ENCODE measurements at places on chromosomes 1 and 21. TPM values are rescaled to one million over a fixed set of nuclear protein-coding genes. Genes with fewer than 3 reads are reported as not detected.

RRAGC gene
- 33.7 TPM for polyA plus RNA-seq

PRKAA2 gene
- 18.9 TPM for polyA plus RNA-seq

COL8A2 gene
- 3.2 TPM for polyA plus RNA-seq

ALX3 gene
- polyA plus RNA-seq: not detected

FCAMR gene
- polyA plus RNA-seq: 8.1 TPM

SH3GLB1 gene
- 71.6 TPM for polyA plus RNA-seq

SPSB1 gene
- polyA plus RNA-seq: 10.3 TPM

ST6GALNAC3 gene
- 63.8 TPM for polyA plus RNA-seq

SV2A gene
- 8.3 TPM for polyA plus RNA-seq

NR1I3 gene
- 3.1 TPM for polyA plus RNA-seq

ELF3 gene
- polyA plus RNA-seq: 40.8 TPM

PROK1 gene
- not detected for polyA plus RNA-seq

KRTAP7-1 gene
- not detected for polyA plus RNA-seq

WNT2B gene
- 4.0 TPM for polyA plus RNA-seq

SCNM1 gene
- polyA plus RNA-seq: 40.1 TPM
